ENCODE measurements at places on chromosomes 12 and 14.

- DNase-seq = no peak
These were observed 646 bp upstream of the DNAJC22 start for GRCh38 chr12:49345825-49346658.

DNA sequence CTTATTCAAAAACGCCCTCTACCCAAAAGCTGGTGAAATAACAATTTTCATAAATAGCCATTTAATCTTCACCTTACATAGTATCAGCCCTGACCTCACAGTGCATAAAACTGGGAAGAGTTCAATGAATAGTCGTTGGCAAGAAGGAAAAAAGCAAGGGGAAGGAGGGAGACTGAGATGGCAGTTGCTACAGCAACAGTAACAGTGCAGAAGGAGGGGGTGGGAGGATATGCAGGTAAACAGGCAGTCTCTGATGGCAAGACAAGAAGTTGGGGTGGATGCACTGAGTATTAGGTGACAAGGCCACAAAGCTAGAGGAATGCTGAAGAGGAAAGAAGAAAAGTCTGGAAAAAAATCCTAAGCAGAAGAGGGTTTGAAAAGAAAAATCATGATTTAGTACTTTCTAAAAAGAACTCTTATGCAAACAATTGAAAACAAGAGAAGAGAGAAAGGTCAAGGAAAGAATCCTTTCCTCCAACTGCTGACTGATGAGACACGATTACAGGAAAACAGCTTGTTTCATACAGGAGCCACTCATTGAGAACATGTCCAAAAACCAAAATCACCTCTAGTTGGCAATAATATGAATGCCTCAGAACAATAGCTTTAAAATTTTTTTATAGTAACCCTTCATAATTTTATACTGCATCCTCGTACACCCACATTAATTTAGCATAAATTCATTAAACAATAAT lies 56.0 kb downstream of the DCAF5 start:
- DNase-seq = no peak

DNA sequence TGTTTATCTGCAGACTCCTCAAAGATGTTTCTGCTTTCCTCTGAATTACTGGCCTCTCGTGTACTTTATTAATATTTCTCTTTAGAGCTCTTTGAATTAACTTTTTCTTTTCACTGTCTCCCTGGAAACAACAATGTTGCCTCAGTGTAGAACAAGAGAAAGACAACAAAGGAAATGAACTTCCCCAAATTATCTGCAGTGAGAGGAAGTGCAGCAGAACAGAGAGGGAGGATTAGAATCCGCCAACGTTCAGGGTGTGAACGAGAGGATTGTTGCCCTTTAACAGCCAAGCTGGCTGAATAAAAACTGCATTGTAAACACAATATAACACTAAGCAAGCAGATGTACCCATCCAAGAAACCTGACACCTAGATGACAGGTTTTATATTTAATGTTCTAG lies 375.9 kb downstream of the GALC start:
- DNase-seq = no peak

DNA sequence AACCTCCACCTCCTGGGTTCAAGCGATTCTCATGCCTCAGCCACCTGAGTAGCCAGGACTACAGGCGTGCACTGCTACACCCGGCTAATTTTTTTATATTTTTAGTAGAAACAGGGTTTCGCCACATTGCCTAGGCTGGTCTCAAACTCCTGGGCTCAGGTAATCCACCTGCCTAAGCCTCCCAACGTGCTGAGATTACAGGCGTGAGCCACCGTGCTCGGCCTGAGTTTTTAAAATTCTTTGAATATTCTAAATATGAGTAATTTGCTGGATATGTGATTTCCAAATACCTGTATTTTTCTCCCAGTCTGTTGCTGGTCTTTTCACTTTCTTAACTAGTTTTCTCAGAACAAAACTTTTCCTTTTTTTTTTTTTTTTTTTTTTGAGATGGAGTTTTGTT lies 27.4 kb downstream of the GIT2 start:
- no peak for DNase-seq

- DNase-seq = no peak
These were observed 72.0 kb downstream of the C12orf56 start for GRCh38 chr12:64318605-64319004.

DNA sequence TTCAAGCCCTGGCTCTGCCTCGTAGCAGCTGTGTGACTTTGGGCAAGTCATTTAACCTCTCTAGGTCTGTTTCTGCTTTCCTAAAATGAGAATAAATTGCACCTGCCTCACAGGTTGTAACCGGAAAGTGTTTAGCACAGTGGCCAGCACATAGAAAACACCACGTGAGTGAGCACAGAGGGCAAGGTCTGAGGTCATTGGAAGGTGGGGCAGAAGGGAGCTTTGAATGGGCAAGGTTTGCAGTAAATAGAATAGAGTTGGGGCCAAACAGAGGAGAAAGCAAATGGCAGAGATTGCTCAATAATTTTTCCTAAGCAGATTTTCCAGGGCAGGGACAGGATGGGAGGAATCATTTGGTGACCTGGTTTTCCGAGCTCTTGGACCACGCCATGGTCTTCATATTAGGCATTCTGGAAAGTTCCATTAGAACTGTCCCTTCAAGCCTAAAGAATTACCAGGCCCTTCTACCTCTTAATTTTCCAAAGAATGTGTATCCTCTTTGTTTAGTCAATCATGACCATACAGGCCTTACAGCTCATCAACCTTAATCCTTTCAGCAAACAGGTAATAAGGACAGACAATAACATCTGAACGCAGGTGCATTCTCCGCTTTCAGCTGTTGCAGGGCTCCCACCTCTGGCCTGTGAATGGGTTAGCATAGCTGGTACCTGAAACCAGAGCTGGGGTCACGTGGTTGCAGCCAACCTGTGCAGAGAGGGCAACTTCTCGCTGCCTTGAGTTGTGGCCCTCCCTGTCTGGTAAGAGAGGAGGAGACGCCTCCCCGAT lies 53.8 kb downstream of the VWF start:
- no peak for DNase-seq

DNA sequence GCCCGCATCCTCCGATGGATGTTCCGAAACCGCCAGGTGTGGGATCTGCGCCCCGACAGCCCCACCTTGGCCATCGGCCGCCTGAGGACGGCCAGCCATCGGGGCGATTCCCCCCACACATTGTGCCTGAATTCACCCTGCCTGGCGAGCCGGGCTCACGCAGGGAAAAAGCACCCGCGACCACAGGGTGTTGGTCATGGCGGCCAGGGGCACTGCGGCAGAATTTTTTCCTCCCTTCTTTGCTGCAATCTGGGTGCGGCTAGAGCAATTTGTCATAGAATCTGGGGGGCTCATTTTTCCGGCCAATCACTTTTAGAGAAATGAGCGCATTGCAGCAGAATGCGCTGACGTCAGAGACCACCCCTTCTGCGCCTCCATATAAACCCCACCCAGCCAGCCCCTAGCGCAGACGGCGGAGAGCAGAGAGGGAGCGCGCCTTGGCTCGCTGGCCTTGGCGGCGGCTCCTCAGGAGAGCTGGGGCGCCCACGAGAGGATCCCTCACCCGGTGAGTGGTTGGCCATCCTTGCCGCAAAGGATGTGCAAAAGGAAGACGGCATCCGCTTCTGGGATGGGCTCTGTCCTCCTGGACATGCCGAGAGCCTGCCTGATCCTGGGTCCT lies at the start of gene MEG3:
MEG3 (plus strand) TSS at position 406 of the 619 bp plus-strand sequence.
- no peak for DNase-seq

DNA sequence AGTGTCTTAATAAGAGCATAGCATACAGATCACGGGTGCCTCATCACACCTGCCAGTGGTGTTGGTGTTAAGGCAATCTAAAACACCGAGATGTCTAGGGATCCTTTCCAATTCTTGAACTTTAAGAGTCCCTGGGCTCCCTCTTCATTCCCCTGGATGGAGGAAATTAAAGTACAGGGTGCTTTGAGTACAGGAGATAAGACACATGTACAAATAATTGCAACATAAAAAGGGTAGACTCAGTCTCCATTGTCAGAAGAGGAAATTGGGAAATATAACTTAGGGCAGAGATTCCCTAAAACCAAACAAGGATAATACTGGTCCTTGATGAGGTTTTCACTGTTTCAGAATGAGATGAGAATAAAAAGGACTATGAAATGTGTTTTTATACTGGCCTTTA lies 34.9 kb downstream of the SCFD1 start:
- no peak for DNase-seq
